SK-MEL-5 (cell line): ENCODE measurements at places on chromosomes 1 and 21.
A peak's percentile ranks its signal among the peaks of the same experiment; 100 is the strongest.

DNA sequence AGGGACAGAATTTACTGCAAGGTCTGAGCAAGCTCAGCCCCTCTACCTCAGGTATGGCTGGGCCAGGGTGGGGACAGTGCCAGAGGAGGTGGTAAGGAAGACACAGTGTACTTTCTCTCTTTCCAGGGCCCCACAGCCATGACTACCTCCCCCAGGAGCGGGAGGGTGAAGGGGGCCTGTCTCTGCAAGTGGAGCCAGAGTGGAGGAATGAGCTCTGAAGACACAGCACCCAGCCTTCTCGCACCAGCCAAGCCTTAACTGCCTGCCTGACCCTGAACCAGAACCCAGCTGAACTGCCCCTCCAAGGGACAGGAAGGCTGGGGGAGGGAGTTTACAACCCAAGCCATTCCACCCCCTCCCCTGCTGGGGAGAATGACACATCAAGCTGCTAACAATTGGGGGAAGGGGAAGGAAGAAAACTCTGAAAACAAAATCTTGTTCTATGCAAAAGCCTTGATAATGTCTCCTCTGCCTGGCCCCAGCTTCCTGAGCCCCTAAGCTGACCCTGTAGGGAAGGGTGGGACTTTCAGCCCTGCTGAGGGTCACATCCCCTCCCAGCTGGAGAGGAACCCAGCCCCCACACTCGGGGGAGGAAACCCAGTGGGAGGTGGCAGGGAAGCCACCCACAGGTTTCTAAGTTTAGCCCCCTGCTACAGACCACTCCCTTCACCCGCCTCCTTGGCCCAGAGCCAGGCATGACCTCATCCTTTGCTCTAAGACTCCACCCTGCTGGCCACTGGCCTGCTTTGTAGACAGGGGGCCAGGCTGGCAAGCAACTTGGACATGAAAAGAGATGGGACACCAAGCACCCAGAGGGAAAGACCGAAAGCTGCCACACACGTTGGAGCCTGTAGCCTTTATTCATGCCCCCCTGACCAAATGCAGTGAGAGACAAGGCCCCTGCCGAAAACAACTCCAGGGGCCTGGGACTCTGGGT lies 6.4 kb downstream of the RHOC start:
- DNase-seq = peak; percentile 81

GRCh38 chr1:114756949-114757454 lies 782 bp downstream of the CSDE1 start:
- DNase-seq = peak; percentile 8

GRCh38 chr1:226422478-226422877 lies 14.6 kb upstream of the PARP1 start:
- DNase-seq = no peak

DNA sequence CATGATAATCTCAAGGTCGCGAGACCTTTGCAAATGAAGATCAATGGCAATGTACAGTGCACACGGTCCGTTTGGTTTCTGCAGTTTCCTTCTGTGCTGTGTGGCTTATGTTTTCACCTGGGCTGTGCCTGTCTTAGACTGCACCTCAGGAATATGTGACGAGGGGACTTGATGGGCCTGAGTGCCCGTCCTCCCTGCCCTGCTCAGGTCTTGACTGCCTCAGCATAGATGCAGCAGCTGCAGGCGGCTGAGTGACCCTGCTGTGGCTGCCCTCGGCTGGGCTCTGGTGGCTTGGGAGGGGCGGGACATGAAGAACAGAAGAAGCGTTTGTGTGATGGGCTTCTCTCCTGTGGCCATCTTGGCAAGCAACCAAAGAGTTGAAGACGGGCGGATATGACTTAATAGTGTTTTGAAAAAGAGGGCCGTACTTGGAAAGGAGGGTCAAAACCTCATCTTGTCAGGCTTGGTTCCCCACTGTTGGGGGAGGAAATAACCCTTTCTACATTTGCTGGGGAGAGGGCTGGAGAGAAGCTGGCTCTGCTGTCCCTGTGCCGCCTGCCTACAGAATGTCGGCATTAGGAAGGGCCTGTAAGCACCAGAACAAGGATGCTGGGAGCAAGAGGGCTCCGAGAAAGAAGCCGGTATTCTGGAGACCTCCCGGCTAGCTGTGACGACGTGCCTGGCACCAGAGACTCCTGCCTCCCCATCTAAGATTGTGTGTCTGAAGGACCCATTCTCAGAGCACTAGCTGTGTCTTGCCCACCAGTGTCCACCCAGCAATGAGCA lies 7.1 kb downstream of the MYBPHL start:
- peak; percentile 90 for DNase-seq

GRCh38 chr1:220409771-220410595 lies 118.0 kb upstream of the MARK1 start:
- DNase-seq = no peak

DNA sequence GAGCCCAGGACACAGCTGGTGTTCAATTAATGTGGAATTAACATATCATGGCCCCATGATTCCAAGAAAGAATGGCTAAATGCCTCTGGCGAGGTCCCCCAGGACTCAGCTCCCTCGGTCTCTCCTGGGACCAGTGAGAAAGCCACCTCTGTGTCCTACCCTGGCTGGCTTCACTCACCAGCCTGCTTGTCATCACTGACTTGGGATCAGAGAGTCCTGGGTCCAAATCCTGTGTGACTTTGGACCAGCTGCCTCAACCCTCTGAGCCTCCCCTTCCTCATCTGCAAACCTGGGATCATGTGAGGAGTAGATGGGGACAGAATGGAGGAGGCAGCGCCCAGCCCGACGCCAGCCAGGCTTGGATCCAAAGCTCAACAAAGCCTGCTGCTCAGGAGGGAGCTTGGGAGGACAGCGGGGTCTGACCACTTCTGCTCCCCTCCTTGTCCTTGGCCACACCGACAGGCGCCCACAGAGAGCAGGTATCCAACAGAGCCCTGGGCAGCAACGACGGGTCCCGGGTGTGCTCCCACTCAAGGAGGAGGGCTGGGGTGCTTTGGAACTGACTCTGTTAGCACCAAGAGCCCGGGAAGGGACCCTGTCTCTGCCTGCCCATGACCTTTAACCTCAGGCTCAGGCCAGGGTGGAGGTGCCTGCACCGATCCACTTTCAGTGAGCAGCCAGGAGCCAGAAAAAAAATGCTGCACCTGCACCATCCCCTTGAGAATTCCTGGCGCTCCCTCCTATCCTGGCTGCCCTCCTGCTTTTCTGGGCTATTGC lies 3.2 kb downstream of the SH2D5 start:
- DNase-seq = no peak

DNA sequence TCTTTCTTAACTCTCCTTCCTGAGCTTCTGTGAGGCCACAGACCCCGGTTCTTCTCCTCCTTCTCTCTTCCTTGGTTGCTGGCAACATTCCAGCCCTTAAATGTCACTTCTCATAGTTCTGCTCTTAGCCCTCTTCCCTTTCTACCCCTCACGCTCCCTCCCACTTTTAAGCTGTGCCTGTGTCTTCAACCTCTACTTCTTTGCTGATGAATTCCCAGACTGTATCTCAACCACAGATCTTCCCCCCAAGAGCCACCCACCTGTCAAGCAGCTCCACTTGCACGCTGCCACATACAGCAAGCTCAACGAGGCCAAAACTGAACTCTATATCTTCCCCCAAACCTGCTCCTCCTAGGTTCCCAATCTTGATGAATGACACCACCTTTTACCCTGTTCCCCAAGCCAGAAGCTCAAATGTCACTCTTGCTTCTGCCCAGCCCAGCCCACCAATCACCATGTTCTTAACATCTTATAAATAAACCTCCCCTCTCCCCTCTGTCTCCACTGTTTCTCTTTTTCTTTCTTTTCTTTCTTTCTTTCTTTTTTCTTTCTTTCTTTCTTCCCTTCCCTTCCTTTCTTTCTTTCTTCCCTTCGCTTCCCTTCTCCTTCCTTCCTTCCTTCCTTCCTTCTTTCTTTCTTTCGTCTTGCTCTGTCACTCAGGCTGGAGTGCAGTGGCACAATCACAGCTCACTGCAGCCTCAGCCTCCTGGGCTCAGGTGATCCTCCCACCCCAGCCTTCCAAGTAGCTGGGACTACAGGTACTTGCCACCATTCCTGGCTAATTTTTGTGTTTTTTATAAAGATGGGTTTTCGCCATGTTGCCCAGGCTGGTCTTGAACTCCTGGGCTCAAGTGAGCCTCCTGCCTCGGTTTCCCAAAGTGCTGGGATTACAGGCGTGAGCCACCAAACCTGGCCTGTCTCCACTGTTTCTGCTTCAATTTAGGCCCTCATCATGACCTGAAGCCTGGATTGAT lies 19.8 kb upstream of the PTP4A2 start:
- DNase-seq = no peak

DNA sequence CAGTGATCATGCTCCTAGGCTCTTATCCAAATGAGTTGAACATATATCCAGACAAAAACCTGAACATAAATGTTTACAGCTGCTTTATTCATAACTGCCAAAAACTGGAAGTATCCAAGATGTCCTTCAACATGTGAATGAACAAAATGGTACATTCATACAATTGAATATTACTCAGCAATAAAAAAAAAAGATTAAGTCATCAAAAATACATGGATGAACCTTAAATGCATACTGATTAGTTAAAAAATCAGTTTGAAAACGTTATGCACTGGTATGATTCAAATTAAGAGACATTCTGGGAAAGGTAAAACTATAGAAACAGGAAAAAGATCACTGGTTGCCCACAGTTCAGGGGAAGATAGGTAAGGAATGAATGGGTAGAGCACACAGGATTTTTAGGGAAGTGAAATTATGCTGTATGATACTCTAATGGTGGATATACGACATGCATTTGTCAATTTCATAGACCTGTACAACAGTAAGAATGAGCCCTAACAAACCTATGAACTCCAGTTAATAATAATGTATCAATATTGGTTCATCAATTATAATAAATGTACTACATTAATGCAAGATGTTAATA lies 3.1 kb downstream of the LRRC40 start:
- no peak for DNase-seq

DNA sequence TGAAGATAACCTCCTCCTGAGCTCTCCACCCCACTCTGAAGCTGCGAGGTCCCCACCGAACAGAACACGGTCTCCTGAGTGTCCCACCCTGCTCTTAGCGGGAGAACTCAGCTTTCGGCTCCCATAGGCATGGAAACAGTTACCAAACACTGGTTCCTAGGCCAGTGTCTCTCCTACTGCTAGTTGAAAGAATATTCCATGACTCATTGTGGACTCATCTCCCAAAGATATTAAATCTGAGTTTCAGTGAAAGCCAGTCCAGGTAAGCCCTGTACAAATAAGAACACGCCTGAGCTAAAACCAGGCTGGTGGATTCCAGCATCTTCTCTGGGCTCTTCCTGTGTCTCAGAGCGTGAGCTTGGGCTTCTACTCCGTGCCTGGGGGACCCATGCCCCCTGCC lies 107.5 kb upstream of the CLDN14 start:
- DNase-seq = no peak

DNA sequence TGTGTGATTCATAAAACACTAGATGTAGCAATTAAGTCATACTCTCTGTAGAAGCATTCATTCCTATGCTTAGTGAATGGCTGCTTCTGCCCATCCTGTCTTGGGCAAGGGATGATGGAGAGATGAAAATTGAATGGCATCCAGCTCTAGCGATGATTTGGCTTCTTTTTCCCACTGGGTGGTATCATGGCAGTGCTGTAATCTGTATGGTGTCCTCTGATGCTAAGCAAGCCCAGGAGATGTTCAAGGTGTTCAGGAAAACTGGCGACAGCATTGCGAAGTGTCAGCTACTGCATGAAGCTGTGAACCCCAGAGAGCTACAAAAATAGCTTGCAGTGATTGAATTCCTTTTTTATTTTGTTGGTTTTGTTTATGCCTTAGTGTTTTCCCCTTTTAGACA lies 48.9 kb upstream of the LEPR start:
- no peak for DNase-seq

- DNase-seq = no peak
These were observed 63.0 kb upstream of the RGS7 start for GRCh38 chr1:241419986-241420385.

- peak; percentile 14 for DNase-seq
These were observed 30.4 kb downstream of the RAP1GAP start for GRCh38 chr1:21638531-21639341.

GRCh38 chr1:84060781-84061180 lies 61.8 kb upstream of the TTLL7 start:
- no peak for DNase-seq

- no peak for DNase-seq
These were observed 241.9 kb downstream of the PTPRU start for GRCh38 chr1:29478151-29478791.

DNA sequence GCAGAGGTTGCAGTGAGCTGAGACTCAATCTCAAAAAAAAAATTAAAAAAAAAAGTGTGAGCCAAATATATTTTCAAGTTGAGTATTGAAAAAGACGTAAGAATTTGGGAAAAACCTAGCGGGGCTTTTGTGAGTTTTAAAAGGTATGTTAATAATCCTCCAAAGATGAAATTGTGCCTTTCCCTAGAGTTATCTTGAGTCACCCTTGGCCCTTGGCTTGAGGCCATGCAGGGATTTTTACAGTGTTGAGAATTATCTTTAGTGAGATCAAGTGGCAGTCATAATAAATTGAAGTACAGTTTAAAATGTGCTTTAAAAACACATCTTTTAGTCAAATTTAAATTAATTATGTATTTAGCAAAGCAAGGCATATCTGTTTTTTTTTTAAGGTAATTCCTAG lies 32.7 kb downstream of the PPP2R5A start:
- DNase-seq = no peak

DNA sequence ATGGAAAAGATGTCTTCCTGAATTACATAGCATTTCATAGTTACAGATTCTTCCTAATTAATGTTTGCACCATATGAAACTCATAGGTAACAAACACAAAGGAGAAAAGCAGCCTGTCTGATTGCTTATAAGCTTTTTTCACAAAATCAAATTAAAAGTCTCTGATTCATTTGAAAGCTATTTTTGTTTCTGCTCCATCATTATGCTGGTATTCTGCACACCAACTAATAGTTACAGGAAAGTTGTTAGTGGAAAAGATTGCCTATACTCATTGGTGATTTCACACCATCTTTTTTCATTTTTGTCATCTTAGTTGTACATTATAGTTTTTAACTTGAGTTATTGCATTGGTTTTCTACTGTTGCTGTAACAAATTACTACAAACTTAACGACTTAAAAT lies 70.0 kb downstream of the PRKAA2 start:
- DNase-seq = no peak

- no peak for DNase-seq
These were observed 54.7 kb downstream of the MRPS6 start for GRCh38 chr21:34128124-34128523.

DNA sequence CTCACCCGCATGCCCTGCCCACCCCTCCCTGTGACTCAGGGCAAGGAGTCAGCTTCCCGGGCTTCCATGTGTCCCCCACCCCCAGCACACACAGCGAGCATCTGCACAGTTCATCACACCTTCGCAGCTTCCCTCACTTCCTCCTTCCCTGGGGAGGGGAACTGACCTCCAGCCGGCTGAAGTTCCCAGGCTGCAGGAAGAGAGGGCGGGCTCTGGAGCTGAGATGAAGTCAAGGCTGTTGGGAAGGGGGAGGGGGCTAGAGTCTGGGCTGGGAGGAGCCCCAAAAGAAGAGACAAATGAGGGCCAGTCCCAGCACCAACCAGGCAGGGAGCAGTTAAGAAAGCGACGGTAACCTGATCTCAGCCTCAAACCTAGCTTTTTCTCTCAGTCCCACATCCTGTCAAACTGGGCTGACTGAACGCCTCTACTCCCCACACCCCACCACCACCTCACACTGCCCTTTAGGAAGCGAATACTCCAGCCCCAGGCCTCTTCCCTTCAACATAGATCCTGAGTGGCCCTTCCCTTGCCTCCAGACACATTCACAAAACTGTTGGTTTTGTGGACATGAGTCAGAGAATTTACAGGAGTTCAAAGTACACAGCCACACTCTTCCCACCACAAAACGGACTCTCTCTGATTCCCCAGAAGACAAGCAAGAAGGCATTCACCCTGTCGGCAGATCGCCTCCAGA lies 1.8 kb downstream of the RHOC start:
- DNase-seq = peak; percentile 84
